ENCODE measurements at places on chromosomes 2 and 18. TPM values are rescaled to one million over a fixed set of nuclear protein-coding genes. Genes with fewer than 3 reads are reported as not detected.

Gene RUFY4
- total RNA-seq = not detected

Gene LIPG
- 0.86 TPM for total RNA-seq

Gene GAREM2
- total RNA-seq = 0.97 TPM

Gene MFF
- 85.9 TPM for total RNA-seq

Gene OR6B2
- not detected for total RNA-seq

Gene SNORC
- total RNA-seq = 0.86 TPM

Gene TLX2
- total RNA-seq = not detected

Gene RBM44
- 0.97 TPM for total RNA-seq

GRCh38 chr2:100194951-100195350 is 52.6 kb upstream of the AFF3 start:
- DNase-seq = no peak

GRCh38 chr2:102736110-102736409 is 25.8 kb upstream of the TMEM182 start:
- no peak for DNase-seq

DNA sequence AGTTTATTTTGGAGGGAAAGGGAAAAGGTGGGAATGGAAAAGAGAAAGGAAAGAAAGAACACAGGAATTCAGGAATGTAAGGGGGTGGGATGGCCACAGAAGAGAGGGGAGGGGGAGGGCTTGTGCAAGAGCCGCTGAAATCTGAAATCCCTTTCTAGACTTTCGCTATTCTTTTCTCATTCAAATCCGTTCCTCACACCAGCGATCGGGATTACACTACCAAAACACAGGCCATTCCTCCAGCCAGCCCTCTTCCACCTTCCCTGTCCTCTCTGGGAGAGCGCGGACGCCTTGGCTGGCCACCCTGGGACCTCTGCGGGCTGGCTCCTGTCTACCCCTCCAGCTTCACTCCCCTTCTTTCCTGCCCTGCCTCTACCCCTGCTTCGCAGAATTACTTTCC is 102.3 kb downstream of the CDCA7 start:
- no peak for DNase-seq

DNA sequence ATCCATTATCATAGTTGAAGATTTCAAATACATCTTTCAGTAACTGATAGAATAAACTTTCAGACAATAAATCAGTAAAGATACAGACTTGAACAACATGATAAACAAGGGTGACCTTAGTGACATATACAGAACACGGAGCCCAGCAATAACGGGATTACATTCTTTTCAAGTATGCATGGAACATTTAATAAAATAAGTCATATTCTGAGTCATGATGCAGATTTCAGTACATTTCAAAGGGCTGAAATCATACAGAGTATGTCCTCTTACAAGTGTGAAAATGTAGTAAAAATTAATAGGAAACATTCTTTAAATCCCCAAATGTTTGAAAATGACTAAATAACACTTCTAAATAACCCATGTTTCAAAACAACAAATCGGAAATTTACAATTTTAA is 17.2 kb upstream of the KLHL29 start:
- DNase-seq = no peak

DNA sequence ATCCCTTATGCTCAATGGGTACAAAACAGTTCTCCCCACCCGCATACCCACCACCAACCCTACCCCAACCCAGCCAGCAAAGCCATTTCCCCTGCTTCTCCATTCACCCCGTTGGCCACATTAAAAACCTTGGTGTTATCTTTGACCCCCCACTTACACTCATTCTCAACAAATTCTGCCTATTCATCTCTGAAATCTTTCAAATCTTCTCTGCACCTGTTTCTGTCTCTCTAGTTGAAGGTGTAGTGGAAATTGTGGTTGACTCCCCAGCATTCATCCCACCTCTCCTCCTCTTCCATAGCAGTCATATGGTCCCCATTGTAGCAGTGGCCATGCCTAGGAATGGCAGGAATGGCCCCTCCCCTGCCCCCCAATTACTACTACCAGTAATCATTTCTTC is 20.5 kb upstream of the TET3 start:
- no peak for DNase-seq

GRCh38 chr2:73174941-73175662 is 27.3 kb upstream of the NOTO start:
- DNase-seq = no peak

GRCh38 chr2:152336854-152337510 is 2.0 kb downstream of the FMNL2 start:
- peak; percentile 84 for DNase-seq

- DNase-seq = peak; percentile 28
Observed at GRCh38 chr18:46220116-46220515, 115.9 kb downstream of the HAUS1 start.

DNA sequence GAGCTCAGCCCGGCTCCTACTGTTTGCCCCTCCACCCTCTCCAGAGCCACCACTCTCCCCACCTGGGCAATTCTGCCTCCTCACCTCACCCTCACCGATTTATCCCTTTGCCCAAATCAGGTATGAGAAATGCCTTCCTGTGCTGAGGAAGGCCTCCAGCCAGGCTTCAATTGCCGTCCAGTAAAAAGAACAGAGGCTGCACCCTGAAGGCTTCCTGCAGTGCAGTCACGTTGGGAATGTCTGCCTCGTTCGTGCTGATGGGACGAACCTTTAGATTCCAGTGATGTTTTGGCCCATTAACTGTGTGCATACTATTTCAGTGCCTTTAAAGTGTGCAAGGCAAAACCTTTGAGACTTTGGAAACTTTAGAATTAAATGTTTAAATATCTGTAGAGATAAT is 34.2 kb downstream of the ATP6V1C2 start:
- no peak for DNase-seq

GRCh38 chr2:16470936-16471490 is 194.6 kb downstream of the CYRIA start:
- no peak for DNase-seq

GRCh38 chr18:70636991-70637390 is 348.1 kb downstream of the SOCS6 start:
- no peak for DNase-seq

DNA sequence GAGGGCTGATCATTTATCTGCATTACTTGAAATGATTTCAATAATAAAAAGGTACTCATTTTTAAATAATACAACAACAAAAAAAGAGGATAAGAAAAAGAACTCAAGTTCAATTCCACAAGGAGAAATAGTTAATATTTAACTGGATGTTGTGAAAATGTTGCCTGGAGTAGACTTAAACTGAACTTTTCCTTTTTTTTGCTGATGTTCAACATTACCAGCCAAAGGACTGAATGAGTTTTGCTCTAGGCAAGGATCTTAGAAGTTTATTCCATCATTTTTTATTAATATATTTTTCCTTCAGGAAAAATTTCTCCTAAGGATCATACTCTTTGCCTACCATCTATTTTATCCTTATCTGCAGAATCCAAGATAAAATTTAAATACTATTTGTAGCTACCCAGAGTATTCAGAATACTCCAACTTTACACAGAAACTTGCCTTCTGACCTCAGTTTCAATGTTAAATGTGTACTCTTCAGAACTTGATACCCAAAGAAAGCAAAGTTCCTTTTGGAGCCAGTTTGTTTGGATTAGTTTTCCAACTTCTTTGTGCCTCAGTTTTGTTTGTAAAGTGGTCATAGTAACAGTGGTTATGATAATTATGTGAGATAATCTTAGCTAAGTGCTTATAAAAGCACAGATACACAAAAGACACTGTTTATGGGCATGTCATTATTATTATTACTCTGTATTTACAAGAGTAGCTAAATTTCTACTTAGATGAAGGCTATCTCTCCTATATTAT is 12.8 kb downstream of the CKAP2L start:
- peak; percentile 26 for DNase-seq

DNA sequence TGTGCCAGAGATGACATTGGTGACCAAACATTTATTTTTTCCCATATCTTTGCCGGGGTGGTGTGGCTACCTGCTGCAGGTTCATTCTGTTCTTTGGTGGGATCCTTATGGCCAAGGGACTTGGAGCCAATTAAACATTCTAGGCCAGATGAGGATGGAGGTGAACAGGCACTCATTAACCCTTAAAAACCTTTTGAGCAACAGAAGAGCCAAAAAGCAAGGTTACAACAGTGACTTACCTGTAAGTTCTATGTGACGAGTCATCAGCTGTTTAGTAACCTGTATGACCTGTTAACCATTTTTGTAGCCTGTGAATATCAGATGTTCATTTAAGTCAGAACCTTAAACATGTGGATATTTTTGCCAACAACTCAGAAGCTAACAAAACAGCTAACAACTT is 105.6 kb downstream of the XRCC5 start:
- no peak for DNase-seq

GRCh38 chr2:147621656-147622197 is 223.1 kb upstream of the ACVR2A start:
- no peak for DNase-seq

DNA sequence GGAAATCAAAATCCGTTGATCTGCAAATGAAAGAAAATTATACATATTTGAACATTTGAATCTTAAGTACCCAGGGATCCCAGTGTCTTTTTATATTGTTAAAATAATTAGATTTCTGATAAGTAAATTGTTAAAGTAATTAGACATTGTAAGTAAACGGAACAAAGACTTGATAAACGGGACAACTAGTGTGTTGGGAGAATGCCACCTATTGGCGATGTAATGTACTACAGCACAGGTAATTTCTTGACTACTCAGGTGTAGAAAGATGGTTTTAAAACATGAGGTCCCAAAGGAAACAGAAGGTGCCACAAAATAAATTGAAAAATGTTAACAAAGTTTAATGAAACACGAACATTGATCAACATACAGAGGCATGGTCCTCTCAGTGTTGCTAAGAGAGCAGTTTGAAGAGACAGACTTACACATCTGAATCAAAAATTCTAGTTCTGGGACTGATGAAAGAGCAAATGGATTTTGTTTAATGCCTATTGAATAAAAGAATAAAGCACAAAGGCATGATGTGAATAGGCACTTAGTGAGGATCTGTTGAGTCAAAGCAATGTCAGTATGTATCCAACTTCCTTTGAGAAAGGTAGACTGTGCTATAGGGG is 103.4 kb upstream of the RASGRP3 start:
- peak; percentile 53 for DNase-seq
